ENCODE measurements at places on chromosomes 1 and 21.

GRCh38 chr1:85065550-85065949, 17.2 kb upstream of the MCOLN3 start:
- H3K36me3 ChIP-seq, result no peaks in the 10 kb centered on the region
- peaks cover 7% of the 10 kb centered on the region for H3K4me1 ChIP-seq
- H3K27me3 ChIP-seq, result no peaks in the 10 kb centered on the region

DNA sequence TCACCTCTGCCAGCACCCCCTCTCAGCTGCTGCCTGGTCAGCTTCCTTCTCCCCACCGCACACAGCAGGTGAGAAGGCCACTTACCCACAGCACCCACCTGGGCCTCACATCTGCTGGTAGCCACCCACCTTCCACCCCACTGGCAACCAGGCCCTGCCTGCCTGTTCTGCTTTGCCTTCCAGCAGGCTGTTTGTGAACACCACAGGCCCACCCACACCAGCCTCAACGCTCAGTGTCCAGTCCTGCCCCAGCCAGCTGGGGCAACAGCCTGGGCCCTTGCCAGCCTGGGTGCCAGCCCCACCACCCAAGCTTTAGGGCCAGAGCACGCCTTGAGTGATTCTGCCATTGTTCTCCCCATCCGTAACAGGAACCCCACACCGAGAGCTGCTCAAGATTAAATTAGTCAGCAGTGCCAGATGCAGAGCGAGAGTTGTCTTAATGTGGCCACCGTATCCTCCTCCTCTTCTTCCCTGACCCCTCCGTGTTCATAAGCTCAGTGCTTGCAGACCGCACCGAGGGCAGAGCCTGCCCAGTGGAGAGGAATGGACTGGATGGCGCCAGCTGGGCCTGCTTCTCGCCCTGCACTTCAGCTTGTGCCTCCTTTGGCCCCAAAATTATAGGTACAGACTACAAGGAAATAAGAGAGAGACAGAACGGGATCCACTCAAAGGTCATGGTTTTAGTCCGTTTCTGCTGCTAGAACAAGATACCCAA, 120.3 kb upstream of the COL6A1 start:
- DNase-seq, result no peak
- H3K27me3 ChIP-seq, result no peaks in the 10 kb centered on the region
- peaks cover 14% of the 10 kb centered on the region for H3K4me1 ChIP-seq
- no peak overlapping the region for H3K27ac ChIP-seq

- no peaks in the 10 kb centered on the region for H3K27me3 ChIP-seq
- H3K4me1 ChIP-seq, result peaks cover 9% of the 10 kb centered on the region
- H3K4me3 ChIP-seq, result no peak overlapping the region
- peaks cover 5% of the 10 kb centered on the region for H3K36me3 ChIP-seq
Observed at GRCh38 chr1:235095938-235096562, 32.6 kb downstream of the TOMM20 start.

GRCh38 chr1:87598429-87598828, 269.7 kb downstream of the LMO4 start:
- H3K4me1 ChIP-seq, result no peaks in the 10 kb centered on the region
- no peaks in the 10 kb centered on the region for H3K36me3 ChIP-seq
- no peaks in the 10 kb centered on the region for H3K27me3 ChIP-seq
- no peak overlapping the region for H3K27ac ChIP-seq
- H3K4me3 ChIP-seq, result no peak overlapping the region

DNA sequence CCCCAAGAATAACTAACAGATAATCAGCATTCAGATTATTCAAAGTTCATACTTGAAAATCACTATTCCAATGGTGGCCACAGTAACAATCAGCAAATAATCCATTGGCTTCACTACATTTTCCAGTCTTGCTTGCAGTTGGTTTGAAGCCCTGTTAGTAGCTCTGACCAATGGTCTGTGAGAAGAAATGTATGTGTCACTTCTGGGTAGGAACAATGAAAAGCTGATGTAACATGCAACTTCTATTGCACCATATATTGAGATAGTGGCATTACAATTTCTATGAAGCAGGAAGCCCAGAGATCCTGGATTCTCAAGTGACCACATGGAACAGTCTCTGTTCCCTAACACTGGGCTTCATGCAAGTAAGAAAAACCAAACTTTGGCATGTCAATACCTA, 250.9 kb upstream of the DAB1 start:
- H3K4me1 ChIP-seq, result no peaks in the 10 kb centered on the region
- H3K27ac ChIP-seq, result no peak overlapping the region
- H3K27me3 ChIP-seq, result no peaks in the 10 kb centered on the region
- no peak overlapping the region for H3K4me3 ChIP-seq
